ENCODE measurements at places on chromosomes 16 and 17. TPM values are rescaled to one million over a fixed set of nuclear protein-coding genes. Genes with fewer than 3 reads are reported as not detected.

MILR1 gene
- total RNA-seq = 7.0 TPM

KRT27 gene
- total RNA-seq = 0.18 TPM

SCIMP gene
- total RNA-seq = 0.89 TPM

MMP2 gene
- total RNA-seq = 277 TPM

RDM1 gene
- 0.58 TPM for total RNA-seq

NGFR gene
- 37.8 TPM for total RNA-seq

CPPED1 gene
- 4.3 TPM for total RNA-seq

C1QTNF8 gene
- total RNA-seq = not detected

CMTM2 gene
- total RNA-seq = 0.35 TPM

All from muscle of leg (tissue), 16 donors.